ENCODE measurements at places on chromosomes 5 and 9. TPM values are rescaled to one million over a fixed set of nuclear protein-coding genes. Genes with fewer than 3 reads are reported as not detected.

GRCh38 chr5:611731-612486 is at the start of gene CEP72:
CEP72 (plus strand) TSS chr5:612340; CDS start chr5:612362, 22 bp downstream.
- peak; percentile 88 for DNase-seq
- peak within 1 kb of the TSS; percentile 74 for H3K4me3 ChIP-seq
- H3K36me3 ChIP-seq: peaks cover 13% of the 10 kb centered on the region
- no peaks in the 10 kb centered on the region for H3K27me3 ChIP-seq
- H3K27ac ChIP-seq: no peak within 1 kb of the TSS

GADD45G gene
- total RNA-seq: 2.1 TPM

- H3K27ac ChIP-seq: peak overlapping the region; percentile 87
- peaks cover 20% of the 10 kb centered on the region for H3K27me3 ChIP-seq
- H3K4me3 ChIP-seq: peak overlapping the region; percentile 81
- H3K36me3 ChIP-seq: no peaks in the 10 kb centered on the region
- peak; percentile 91 for DNase-seq
Observed at GRCh38 chr5:83473346-83474160, 2.0 kb downstream of the VCAN start.

- no peaks in the 10 kb centered on the region for H3K27me3 ChIP-seq
- H3K27ac ChIP-seq: no peak overlapping the region
- no peak overlapping the region for H3K4me3 ChIP-seq
- H3K4me1 ChIP-seq: no peaks in the 10 kb centered on the region
Observed at GRCh38 chr9:27645161-27645840, 72.0 kb upstream of the C9orf72 start.

TPM2 gene
- 7.0 TPM for total RNA-seq

DNA sequence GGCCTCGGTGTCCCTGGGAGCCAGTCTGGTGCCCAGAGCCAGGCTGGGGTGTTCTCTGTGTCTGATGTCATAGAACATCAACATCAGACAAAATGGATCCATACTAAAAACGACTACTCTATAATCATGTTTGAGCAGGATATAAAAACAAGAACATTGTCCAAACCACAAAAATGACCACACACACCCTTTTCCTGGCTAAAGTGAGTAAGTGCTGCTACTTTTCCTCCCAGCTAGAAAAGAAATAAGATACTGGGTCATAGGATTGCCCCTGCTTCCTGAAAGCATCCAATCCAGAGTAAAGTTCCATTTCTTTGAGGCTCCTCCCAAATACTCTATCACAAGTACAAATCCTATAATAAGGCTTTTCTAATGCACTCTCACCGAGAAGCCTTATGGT is 19.7 kb upstream of the TRAF1 start:
- no peak overlapping the region for H3K4me3 ChIP-seq
- peak overlapping the region; percentile 25 for H3K27ac ChIP-seq

RNF183 gene
- not detected for total RNA-seq

CD74 gene
- total RNA-seq: 0.22 TPM

DNA sequence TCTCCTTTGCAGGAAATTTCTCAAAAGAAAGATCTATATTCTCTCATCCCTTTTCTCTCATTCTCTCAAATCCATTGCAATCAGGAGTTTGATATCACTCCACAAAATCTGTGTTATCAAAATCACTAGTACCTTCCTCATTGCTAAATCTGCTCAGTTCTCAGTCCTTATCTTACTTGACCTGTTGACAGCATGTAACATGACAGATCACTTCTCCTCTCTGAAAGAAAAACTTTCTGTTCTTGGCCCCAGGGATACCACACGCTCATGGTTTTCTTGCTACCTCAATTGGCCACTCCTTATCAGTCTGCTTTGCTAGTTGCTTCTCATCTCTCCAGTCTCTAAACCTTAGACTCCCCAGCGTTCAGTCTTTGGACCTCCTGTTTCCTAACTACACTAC is 22.1 kb downstream of the SRP19 start:
- H3K27ac ChIP-seq: no peak overlapping the region
- peaks cover 43% of the 10 kb centered on the region for H3K36me3 ChIP-seq

SNX18 gene
- total RNA-seq: 14.3 TPM

DNA sequence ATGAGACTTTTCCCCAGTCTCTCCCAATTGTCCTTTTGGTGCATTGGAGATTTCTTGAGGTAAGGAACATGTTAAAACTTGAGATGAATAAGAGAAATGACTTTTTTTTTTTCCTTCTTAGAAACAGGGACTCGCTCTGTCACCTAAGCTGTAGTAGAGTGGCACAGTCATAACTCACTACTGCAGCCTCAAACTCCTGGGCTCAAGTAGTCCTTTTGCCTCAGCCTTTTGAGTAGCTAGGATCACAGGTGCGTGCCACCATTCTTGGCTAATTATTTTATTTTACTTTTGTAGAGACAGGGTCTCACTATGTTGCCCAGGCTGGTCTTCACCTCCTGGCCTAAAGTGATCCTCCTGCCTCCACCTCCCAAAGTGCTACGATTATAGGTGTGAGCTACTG is 25.9 kb downstream of the CDC42SE2 start:
- no peak for DNase-seq
- H3K27me3 ChIP-seq: no peaks in the 10 kb centered on the region
- no peak overlapping the region for H3K4me3 ChIP-seq
- H3K27ac ChIP-seq: no peak overlapping the region
- H3K4me1 ChIP-seq: no peaks in the 10 kb centered on the region
- H3K36me3 ChIP-seq: no peaks in the 10 kb centered on the region

DNA sequence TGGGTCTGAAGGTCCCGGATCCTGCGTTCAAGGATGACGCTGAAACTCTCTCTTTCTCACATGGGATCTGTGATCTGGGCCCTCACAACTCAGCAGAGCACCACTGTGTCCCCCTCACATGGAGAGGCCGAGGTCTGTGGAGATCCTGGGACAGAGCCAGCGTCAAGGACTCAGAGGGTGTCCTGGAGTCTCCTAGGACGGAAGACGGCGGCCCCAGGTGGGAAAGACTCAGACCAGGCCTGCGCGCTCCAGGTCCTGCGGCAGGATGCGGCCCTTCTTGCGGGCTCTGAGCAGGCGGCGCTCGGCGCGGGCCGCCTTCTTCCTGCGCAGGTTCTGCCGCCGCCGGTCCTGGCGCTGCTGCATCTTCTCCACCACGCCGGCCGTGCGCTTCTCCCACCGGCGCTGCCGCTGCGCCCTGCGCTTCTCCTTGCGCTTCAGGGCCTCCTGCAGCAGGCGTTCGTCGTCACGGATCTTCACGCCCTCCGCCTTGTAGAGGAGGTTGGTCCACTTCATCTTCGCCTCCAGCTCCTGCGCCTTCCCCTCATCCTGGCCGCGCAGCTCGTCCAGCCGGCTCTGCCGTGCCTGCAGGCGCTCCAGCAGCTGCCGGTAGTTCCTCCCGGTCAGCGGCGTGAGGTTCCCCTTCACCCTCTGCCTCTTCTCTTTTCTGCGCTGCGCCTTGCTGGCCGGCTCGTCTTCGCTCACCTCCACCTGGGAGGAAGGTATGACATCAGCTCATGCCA is 4.2 kb downstream of the SURF6 start:
- H3K27ac ChIP-seq: no peak overlapping the region
- no peak for DNase-seq
- peaks cover 17% of the 10 kb centered on the region for H3K4me1 ChIP-seq

- no peaks in the 10 kb centered on the region for H3K27me3 ChIP-seq
- H3K36me3 ChIP-seq: no peaks in the 10 kb centered on the region
- H3K27ac ChIP-seq: no peak overlapping the region
- H3K4me1 ChIP-seq: no peaks in the 10 kb centered on the region
Observed at GRCh38 chr9:70159630-70160029, 99.1 kb upstream of the SMC5 start.

PCBD2 gene
- total RNA-seq: 5.4 TPM

DNA sequence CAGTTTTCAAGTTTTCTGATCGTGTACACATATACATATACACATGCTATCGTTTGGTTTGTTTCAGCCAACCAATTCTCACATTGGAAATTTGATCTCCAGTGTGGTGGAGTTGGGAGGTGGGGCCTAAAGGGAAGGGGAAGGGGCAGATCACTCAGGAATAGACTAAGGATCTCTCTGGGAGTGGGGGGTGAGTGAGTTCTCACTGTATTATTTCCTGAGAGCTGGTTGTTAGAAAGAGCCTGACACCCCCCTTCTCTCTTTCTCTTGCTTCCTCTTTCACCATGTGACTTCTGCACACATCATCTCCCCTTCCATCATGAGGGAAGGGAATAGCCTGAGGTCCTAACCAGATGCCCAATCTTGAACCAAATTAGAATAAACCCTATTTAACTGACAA is 551.7 kb downstream of the MAT2B start:
- no peak for DNase-seq
- no peaks in the 10 kb centered on the region for H3K4me1 ChIP-seq
- no peaks in the 10 kb centered on the region for H3K36me3 ChIP-seq

- H3K4me3 ChIP-seq: no peak overlapping the region
- no peaks in the 10 kb centered on the region for H3K4me1 ChIP-seq
- no peak overlapping the region for H3K27ac ChIP-seq
- no peaks in the 10 kb centered on the region for H3K27me3 ChIP-seq
- no peaks in the 10 kb centered on the region for H3K36me3 ChIP-seq
- no peak for DNase-seq
Observed at GRCh38 chr9:82284758-82285157, 296.2 kb downstream of the SPATA31D1 start.

DNA sequence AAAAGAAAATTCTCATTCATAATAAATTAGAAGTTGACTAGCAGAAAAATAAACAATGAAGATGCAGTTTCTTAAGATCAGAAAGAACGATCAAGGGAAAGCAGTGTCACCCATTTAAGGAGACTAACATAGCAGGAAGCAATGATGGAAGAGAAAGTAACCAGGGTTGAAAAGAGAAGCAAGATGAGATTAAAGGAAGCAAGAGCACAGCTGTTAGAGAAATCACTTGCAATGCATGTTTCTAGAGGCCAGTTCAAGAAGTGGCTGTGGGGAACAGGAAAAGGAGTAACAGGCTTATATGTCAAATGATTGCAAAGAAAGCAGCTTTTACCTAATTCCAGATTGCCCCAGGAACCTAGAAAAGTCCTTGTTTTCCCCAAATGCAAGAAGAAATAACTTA is 46.8 kb upstream of the SLC1A1 start:
- H3K36me3 ChIP-seq: no peaks in the 10 kb centered on the region
- no peaks in the 10 kb centered on the region for H3K4me1 ChIP-seq
- no peak overlapping the region for H3K27ac ChIP-seq
- no peak for DNase-seq
- no peaks in the 10 kb centered on the region for H3K27me3 ChIP-seq

- DNase-seq: no peak
- H3K4me3 ChIP-seq: no peak overlapping the region
- H3K27me3 ChIP-seq: no peaks in the 10 kb centered on the region
- no peak overlapping the region for H3K27ac ChIP-seq
- H3K36me3 ChIP-seq: no peaks in the 10 kb centered on the region
- no peaks in the 10 kb centered on the region for H3K4me1 ChIP-seq
Observed at GRCh38 chr9:86242071-86242470, 17.4 kb downstream of the C9orf153 start.

GGTA1 gene
- total RNA-seq: not detected

- no peaks in the 10 kb centered on the region for H3K4me1 ChIP-seq
- no peaks in the 10 kb centered on the region for H3K36me3 ChIP-seq
- DNase-seq: no peak
Observed at GRCh38 chr5:174236070-174236469, 190.6 kb downstream of the NSG2 start.

SPAG8 gene
- total RNA-seq: not detected

DNA sequence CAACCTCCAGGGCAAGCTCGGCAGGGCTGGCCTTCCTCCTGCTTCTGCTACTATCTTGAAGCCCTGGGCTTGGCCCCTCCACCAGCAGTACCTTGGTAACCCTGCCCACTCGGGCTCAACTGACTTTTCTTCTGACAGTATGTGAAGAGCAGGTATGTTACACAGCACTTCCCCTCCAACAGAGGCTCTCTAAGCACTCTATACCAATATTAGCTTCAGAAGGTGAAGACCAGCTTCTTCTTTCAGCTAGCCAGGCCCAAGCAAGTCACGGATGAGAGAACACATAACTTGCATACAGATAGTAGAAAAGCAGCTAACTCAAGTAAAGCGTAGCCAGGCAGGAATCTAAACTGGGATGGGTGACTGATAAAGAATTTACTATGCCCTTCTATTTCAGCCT is 64.3 kb downstream of the FEM1C start:
- no peak overlapping the region for H3K27ac ChIP-seq
- H3K36me3 ChIP-seq: no peaks in the 10 kb centered on the region
- H3K27me3 ChIP-seq: no peaks in the 10 kb centered on the region
- DNase-seq: no peak
- no peak overlapping the region for H3K4me3 ChIP-seq

- H3K27me3 ChIP-seq: peaks cover 8% of the 10 kb centered on the region
- H3K4me3 ChIP-seq: peak overlapping the region; percentile 90
- H3K36me3 ChIP-seq: no peaks in the 10 kb centered on the region
- peak overlapping the region; percentile 59 for H3K27ac ChIP-seq
- DNase-seq: peak; percentile 89
- H3K4me1 ChIP-seq: peaks cover 18% of the 10 kb centered on the region
Observed at GRCh38 chr5:36743891-36744772, 132.4 kb upstream of the NIPBL start.

Measured in PC-3 (cell line).